ENCODE measurements at places on chromosomes 6 and 20.

DNA sequence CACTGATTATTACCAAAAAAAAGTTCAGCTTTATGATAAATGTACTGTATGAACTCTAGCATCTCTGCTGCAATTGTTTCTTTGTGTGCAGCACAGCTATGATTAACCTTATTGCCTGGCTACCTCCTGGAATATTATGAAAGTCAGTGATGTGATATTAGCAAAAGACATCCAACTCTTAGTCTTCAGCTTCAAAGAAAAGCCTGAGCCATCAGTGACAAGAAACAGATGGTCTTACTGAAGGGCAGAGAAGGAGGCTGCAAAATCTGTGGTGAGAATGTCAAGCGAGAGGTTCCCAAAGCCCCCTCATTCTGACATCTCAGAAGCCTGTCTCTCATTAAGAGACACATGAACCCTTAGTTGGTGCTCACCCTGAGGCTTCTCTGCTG lies 89.4 kb upstream of the TNFAIP3 start:
- DNase-seq: no peak

DNA sequence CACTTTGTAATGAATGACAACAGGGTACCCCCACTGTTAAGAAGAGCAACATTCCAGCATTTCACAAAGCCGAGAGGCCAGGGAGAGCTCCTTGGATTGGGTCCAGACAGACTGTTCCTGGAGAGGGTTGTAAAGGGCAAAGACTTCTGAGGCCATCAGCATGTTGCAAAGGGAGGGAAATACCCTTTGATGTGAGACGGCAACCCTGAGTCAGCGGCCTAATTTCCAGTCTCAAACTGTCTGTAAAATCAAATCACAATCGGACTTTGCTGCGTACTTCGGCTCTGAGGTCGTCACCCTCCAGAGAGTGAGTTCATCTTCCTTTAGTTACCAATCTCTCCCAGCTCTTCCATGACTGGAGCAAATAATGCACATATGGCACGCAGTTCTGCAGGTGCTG lies 101.0 kb upstream of the DTNBP1 start:
- DNase-seq: peak; percentile 47

DNA sequence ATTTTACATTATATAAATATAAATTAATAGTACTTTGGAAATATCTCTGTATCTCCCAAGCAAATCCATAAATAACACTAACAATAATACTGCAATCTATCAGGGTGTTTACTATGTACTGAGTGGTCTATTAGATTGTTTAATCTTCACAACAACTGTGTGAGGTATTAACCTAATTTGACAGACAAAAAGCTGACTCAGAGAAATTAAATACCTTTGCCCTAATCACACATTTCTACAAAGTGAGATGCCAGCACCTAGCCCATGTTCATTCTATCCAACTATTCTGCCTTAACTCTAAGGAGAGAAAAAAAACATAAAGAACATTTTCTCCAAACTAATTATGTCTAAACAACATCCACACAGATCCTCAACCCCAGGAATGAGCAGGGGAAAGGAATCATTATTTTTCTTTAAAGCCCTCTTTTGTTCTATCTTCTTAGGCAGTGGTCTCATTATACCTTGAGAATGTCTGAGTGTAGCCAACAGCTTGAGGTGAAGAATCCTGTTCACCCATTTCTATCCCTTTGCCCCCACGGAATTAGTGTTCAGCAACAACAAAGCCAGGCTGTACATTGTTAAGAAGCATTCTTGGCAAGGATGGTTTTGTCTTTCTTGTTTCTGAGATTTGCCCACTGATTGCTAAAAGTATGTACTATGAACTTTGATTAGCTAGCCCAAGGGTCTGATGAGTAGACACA lies 42.7 kb downstream of the PRL start:
- DNase-seq: no peak

GRCh38 chr6:40956936-40957335 lies 82.1 kb downstream of the UNC5CL start:
- DNase-seq: no peak

GRCh38 chr20:34549291-34549928 lies 9.1 kb upstream of the MAP1LC3A start:
- DNase-seq: no peak

DNA sequence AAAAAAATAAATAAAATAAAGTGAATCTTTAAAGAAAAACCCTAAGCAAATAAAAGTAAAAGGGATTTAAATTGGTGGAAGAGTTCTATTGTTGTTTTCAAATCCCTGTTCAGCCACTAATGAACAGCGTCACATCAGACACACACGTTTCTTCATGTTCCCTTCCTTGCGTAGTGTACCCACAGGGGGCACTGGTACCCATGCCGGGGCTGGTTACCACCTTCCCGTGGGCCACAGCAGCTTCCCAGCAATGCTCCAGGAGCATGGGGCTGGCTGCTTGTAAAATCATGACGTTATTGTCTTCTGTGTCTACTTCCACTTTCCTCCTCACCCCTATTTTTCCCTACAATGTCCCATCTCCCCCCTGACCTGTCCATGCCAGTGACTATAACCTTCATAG lies 988.7 kb downstream of the KIF16B start:
- DNase-seq: no peak

DNA sequence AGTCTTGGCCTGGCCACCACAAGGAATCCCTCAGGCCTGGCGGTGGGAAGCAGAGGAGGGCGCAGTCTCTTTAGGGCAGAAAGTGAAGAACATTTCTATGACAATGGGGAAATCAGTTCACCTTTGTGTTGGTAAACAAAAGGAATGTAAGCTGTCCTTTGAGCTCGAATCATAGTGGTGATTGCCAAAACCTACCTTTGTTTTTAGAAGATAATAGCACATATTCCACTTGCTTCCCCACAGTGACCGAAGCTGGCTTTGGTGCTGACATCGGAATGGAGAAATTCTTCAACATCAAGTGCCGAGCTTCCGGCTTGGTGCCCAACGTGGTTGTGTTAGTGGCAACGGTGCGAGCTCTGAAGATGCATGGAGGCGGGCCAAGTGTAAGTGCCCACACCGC lies 144.1 kb downstream of the MTHFD1L start:
- no peak for DNase-seq

DNA sequence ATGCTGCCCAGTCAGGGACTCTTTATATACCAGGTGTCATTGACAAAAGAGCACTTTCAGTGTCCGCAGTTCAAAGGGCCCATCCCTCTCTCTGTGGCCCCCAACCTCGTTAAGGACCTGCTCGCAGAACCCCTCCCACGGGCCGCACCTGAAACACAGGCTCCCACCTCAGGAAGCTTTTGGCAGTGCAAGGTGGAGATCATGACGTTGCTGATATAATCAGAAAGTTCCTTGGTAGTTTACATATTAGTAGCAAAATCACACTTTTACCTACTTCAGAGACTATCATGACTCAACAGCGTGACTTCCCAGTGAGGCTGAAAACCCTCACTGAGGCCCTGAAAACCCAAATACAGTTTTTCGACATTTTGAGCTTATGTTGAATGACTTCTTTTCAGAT lies 4.1 kb downstream of the TTLL2 start:
- DNase-seq: no peak

- DNase-seq: no peak
Measured at GRCh38 chr6:100311707-100312251, 152.9 kb downstream of the SIM1 start.

GRCh38 chr6:110708295-110708950 lies 106.8 kb downstream of the CDK19 start:
- DNase-seq: no peak

DNA sequence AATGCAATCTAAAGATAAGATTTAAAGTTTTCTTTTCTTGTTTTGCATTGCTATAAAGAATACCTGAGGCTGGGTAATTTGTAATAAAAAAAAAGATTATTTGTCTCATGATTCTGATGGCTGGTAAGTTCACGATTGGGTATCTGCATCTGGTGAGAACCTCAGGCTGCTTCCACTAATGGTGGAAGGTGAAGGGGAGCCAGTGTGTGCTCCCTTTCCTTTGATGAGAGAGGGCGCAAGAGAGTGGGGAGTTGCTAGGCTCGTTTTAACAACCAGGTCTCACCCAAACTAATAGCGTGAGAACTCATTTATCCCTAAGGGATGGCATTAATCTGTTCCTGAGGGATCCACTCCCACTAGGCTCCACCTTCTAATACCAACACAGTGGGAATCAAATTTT lies 353.2 kb downstream of the BTBD3 start:
- DNase-seq: no peak

DNA sequence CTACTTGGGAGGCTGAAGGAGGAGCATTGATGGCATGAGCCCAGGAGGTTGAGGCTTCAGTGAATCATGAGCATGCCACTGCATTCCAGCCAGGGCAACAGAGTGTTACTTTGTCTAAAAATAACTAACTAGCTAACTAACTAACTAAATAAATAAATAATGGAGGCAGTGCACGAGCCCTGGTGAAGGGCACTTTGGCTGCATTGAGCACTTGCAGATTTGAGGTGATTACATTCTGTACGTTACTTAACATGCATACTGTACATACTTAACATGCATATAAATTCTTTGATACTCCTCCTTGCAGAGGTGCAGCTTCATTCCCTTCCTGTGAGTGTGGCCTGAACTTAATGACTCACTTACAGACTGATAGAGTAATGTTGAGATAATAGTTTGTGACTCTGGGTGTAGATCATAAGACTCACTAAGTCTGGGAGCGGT lies 10.7 kb downstream of the HLA-A start:
- peak; percentile 82 for DNase-seq

Data from brain microvascular endothelial cell (primary cell).